ENCODE measurements at places on chromosomes 13 and 19.

DNA sequence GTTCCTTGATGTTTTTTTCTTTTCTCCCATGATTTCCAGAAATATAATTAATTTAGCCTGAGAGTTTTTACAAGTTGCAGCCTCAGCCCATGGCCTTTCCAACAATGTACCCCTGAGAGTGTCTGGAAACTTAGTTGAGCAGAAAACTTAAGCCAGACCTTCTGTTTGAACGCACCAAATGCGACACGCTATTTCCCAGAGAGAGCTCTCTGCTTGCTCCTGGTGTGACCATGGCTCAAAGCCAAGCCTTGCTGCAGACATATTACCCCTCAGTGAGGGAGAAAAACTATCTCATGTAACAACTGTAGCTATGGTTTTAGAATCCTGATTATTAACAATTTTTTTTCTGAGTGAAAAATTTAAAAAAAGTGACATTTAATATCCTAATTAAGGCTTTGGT lies 1204.5 kb upstream of the SLC10A2 start:
- DNase-seq = no peak

DNA sequence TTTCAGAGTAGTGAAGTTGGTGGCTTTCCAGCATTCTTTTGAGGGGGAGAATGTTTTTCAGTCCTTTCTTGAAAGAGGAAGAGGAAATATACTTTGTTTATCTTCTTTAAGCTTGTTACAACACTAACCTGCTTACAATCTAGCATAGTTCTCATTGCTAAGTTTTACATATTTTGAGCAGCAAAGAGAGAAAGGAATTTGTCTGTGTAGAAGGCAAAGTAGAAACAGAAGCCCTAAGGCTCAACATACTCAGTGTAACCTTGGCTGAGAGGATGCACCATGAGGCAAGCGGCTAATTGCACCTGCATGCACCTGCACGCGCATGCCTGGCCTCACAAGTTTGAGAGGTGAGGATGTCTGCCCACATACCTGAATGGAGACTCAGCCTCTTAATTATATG lies 2.2 kb downstream of the FRY start:
- DNase-seq = no peak

- no peak for DNase-seq
Observed at GRCh38 chr19:2062389-2062729, 11.3 kb upstream of the MKNK2 start.

- DNase-seq = no peak
Observed at GRCh38 chr19:46726551-46726950, 9.6 kb upstream of the PRKD2 start.

DNA sequence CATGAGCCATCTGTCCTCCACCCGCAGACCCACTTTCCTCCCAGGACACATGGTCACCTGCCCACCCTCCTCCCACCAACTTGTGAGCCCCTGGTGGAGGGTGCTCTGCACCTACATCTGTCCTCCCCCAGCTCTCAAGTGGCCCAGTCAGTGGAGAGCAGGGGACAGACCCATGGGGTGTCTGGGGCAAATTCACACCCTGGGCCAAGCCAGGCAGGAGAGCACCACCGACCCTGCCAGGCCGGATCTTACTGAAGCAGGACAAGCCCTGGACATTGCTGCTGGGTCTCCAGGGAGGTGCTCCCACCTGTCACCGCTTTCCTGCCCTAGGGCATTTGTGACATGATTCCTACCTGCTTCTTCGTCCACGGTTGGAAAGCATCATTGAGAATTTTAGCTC lies 221.6 kb downstream of the TUBA3C start:
- DNase-seq = no peak

- DNase-seq = no peak
Observed at GRCh38 chr13:36132376-36132775, 1.2 kb upstream of the DCLK1 start.
